Naive B cell (primary cell): ENCODE measurements at places on chromosomes 3 and 15.
A peak's percentile ranks its signal among the peaks of the same experiment; 100 is the strongest.

DNA sequence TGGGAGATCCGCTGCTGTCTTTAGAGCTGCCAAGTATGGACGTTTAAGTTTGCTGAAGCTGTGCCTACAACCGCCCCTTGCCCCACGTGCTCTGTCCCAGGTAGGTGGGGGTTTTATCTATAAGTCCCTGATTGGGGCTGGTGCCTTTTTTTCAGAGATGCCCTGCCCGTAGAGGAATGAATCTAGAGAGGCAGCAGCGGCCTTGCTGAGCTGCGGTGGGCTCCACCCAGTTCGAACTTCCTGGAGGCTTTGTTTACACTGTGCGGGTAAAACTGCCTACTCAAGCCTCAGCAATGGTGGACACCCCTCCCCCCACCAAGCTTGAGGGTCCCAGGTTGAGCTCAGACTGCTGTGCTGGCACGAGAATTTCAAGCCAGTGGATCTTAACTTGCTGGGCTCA is 83.4 kb upstream of the FGF7 start:
- no peak for DNase-seq

DNA sequence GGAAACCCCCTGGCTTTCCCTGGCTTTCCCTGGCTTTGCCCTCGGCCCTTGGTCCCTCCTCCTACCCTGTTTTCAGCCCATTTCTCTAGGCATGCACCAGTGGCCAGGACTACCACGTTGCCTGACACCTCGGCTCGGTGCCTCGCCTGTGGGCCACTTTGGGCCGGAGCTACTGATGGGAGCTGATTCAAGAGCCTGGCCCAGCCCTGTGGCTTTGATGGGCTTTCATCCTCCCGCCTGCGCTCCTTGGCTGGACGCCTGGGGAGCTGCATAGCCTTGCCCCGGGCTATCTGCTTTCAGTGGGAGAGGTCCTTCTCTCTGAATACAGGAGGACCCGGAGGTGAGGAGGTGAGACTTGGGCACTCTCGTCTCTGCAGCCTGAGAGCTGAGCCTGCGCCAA is 192.7 kb upstream of the HES1 start:
- DNase-seq: no peak

- no peak for DNase-seq
Observed at GRCh38 chr3:107612664-107613084, 89.9 kb downstream of the BBX start.

DNA sequence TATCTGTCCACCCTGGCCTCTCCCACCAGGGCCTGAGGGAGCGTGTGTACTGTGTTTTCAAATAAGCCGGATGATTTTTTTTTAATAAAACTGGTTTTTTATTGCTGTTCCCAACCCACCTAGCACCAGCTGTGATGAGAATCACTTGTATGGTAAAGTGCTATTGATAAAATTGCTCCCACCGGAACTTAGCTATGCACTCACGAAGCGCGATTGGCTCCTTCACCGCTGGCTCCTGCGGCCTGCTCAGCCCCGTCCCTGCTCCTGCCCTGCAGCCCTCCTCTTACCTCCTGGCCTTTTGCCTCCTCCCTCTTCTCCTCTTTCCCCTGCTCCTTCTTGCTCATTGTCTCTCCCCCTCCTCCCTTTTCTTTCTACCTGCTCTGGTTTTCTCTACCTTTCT is 183.7 kb downstream of the TLE3 start:
- no peak for DNase-seq

DNA sequence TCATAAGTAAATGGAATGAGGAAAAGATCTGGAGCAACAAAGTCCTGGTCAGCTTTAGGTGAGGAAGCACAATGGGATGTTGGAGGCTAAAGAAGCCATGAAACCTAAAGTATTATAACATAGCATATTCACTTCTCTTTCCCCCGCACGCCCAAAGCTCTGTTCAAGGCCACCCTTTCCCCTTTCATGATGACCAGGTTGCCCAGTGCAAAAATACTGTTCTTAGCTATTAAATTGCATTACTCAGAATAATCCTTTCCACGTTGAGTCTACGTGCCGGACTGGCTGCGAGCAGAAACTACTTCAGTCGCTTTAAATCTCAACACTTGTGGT is 589 bp upstream of the MAPKBP1 start:
- no peak for DNase-seq

DNA sequence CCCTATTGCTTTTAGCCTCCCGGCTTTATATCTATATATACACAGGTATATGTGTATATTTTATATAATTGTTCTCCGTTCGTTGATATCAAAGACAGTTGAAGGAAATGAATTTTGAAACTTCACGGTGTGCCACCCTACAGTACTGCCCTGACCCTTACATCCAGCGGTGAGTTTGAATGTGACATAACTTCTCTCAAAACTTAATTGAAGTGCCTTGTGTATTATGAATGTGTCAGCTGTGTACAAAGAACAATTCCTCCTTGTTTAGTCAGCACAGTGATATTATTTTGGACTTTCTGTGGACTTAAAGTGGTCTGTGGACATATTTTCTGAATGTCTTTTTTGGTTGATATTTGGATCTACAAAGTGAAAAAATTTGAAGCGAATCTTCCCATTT is 220 bp downstream of the TP63 start:
- no peak for DNase-seq

GRCh38 chr15:31412824-31413223 is 86.2 kb downstream of the KLF13 start:
- no peak for DNase-seq

- DNase-seq: no peak
Observed at GRCh38 chr3:74617776-74618175, 3.3 kb upstream of the CNTN3 start.

GRCh38 chr3:5426094-5426883 is 238.8 kb downstream of the EDEM1 start:
- DNase-seq: peak; percentile 39

- DNase-seq: no peak
Observed at GRCh38 chr3:138775254-138775595, 59.5 kb downstream of the PIK3CB start.

- no peak for DNase-seq
Observed at GRCh38 chr3:46763178-46763577, 45.5 kb upstream of the PRSS50 start.

DNA sequence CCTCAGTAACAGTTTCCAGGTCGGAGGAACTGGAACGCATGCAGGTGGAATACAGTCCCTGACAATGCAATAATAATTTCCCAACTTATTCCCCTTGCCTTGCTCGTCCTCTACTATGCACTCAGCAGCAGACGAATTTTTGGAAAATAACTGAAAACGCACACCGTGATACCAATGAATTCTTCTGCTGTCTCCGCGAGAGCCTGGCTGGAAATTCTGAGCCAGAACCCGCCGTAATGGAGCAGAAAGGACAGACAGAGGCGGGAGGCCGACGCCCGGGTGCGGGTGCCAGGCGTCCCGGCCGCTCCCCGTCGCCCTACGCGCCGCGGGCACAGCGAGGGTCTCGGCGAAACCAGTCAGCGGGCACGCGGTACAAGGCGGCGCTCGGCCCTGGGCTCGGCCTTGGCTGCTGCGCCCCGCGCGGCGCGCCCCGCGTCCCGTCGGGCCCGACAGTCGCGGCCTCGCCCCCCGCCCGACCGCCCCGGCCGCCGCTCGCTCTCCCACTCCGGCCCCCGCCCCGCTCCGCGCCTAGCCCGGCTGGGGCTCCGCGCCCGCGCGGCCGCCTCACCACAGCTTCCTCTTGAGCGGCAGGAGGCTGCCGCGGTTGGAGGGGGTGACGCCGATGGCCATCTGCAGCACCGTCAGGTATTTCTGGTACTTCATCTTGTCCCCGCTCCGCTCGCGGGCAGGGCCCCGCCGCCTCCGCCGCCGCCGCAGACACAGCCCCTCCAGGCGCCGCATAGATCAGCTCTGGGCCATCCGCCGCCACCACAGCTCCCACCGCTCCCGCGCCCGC is 114.5 kb upstream of the GOLGA8J start:
- DNase-seq: no peak

- DNase-seq: no peak
Observed at GRCh38 chr15:25715536-25716413, 147.4 kb downstream of the ATP10A start.

DNA sequence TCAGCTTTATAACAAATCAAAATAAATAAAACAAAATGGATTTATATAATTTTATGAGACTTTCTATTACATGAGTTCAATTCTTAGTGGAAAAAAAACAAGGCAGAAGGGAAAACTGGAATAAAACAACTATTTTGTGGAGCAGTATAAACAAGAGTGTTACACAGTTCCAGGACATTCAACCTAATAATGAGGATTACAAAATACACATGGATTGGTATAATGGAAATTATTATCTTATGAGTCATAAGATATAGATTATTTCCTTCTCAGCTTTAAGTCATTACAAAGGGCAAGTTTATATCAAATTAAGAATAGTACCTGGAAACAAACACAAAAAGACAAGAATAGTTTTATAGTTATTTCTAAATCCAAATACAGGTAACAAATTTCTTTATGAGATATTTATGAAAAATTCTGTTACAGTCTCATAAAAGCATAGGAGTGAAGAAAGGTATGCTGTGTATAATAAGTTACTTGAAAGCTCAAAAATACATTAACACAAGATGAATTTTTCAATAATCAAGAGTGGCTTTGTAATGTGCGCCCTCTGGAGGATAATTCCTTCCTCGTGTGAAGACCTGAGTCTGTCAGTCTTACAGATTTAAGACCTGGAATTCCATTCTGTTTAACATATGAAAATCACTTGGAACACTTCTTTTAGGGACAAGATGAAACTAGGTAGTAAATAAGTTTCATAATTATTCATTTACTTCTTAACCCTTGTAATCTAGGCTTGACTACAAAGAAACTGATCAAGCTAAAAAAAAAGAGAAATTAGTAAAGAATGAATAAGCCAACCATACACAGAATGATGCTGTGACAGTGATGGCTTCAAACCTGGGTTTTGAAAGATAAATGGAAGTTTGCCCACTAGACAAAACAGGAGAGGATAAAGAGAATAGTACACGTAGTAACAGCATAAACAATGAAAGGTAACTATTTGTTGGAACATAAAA is 9.5 kb downstream of the COPS2 start:
- peak; percentile 24 for DNase-seq

DNA sequence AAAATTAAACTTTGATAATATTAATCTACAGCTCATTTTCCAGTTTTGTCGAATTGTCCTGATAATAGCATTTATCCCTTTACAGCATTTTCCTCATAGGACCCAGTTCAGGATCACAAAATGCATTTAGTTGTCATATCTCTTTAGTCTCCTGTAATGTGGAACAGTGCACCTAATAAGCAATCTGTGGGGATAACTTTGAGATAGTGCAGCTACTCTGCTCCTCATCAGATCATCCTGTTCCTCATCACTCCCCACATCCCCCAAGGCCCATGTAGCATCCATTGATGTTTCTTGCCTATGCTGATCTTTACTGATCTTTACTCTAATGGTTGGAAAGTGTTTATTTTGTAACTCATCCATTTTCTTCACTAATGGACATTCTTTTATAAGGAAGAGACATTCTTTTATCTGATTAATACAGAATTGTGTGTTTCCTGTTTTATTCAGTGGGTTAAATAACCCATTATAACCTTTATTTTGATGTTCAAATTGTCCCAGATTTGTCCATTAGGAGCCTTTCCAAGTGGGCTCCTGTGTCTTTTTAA is 7.5 kb downstream of the RNF111 start:
- DNase-seq: no peak

GRCh38 chr3:182239316-182239715 is 527.6 kb downstream of the SOX2 start:
- DNase-seq: no peak

DNA sequence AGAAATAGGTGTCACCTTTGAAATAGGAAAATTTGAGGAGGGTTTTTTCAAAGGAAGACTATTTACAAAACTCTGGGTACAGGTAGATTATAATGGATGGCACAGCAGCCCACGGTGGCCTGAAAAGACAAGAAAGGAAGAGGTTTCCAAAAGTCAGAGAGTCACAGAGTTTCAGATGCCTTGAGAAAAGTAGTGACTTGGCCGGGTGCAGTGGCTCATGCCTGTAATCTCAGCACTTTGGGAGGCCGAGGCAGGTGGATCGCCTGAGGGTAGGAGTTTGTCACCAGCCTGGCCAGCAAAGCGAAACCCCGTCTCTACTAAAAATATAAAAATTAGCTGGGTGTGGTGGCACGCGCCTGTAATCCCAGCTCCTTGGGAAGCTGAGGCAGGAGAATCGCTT is 35.2 kb downstream of the OSTN start:
- no peak for DNase-seq

DNA sequence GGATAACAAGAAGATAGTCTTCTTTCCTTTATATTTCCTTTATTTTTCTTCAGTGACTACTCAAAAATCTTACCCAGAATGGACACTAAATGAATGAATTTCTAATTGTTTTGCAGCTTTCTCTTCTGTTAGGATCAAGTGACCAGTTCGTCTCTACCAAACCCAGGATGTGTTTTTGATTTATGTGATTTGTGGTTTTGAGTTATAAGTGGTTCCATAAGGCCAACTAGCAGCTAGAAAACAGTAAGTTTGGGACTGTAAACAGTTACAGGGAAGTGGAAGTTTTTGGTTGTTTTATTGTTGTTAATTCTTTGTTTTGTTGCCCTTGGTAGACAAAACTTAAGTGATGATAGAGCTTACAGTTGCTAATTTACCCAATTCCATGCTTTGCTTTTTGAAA is 456.5 kb downstream of the IL5RA start:
- DNase-seq: no peak

- DNase-seq: no peak
Observed at GRCh38 chr3:196198771-196199753, 12.1 kb downstream of the ZDHHC19 start.

DNA sequence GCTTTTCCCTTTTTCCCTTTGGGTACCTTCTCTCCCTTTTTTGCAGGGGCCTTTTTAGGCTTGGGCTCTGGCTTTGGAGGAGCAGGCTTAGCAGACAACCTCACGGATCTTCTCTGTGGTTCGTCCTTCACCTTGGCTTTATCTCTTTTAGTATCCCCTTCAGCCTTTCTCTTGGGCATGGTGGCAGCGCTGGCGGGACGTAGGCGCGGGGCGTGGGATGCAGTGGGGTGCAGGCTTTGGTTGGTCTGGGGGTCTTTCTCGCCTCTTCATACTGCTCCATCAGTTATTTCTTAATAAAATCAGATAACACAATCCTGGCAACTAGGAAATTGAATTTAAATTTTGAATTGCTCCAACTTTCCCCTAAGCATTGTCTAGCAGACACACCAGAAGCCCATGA is 11.3 kb upstream of the ATP1B3 start:
- no peak for DNase-seq

DNA sequence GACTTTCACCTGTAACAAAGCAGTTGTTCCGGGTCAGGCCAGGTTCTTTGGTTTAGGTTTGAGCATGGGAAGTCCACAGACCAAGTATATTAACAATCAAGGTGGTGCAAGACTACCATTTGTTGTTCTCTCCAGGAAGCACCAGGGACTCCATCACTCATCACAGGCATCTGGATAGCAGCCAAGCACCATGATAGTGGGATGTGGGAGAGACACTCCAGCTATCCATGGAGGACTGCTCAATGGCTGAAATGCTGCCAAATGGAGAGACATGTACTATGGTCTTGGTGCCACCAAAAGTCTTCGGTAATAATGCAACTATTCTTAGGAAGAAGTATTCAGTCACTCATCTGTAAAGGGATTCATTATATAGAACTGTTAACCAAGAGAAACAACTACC is 143.0 kb downstream of the TNIK start:
- no peak for DNase-seq
